ENCODE measurements at places on chromosomes 6 and 20.

DNA sequence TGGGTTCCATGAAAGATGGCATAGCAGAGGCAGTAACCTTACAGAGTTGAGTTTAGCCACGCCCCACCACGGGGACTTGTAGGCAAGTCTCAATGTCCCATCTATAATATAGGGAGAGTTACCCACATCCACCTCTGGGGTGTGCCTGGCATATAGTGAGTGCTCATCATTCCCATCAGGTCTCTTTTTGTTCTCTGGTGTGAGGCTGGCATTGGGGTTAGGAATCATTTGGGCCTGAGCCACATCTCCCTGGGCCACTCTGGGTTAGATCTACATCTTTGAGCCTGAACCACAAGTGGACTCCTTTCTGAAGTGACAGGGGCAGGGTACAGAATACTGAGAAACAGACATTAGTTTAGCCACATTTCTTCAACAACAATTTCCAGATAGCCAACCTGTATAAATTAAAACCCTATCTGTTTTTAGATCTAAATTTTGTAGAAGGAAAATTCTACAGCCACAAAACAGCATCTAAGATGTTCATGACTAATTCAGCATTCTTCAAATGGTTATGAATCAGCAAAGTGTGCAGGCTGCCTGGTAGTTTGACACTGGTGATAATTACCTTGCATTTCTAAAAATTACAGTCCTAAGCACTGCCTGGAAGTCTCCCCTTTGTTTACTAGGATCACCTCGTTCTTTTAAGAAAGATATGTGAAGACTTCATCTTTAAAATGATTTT is 20.1 kb downstream of the RNF24 start:
- peak; percentile 81 for DNase-seq

GRCh38 chr6:95230071-95230740 is 347.1 kb upstream of the MANEA start:
- DNase-seq: no peak

- DNase-seq: no peak
Observed at GRCh38 chr20:23205211-23205610, 119.1 kb upstream of the CD93 start.

GRCh38 chr6:36820700-36821580 is 18.3 kb downstream of the CPNE5 start:
- DNase-seq: peak; percentile 27

DNA sequence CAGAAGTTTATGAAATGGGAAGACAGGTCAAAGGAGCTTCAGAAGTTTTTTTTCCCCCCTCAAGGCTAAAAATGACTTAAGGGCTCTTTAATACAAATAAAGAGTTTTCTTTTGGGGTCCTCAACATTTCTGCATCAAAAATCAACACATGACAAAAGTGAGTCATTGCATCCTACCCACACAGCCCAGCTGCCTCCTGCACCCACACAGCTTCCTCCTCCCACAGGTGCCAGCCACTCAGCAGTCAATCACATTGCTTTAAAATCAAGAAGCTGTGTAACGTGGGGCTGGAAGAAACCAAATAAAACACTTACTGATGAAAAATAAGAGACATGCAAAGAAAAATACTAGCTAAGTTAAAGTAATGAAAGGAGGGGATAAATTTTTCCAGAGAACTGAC is 68.5 kb downstream of the MAP3K5 start:
- DNase-seq: no peak

- no peak for DNase-seq
Observed at GRCh38 chr6:6968357-6968730, 139.4 kb upstream of the RREB1 start.

DNA sequence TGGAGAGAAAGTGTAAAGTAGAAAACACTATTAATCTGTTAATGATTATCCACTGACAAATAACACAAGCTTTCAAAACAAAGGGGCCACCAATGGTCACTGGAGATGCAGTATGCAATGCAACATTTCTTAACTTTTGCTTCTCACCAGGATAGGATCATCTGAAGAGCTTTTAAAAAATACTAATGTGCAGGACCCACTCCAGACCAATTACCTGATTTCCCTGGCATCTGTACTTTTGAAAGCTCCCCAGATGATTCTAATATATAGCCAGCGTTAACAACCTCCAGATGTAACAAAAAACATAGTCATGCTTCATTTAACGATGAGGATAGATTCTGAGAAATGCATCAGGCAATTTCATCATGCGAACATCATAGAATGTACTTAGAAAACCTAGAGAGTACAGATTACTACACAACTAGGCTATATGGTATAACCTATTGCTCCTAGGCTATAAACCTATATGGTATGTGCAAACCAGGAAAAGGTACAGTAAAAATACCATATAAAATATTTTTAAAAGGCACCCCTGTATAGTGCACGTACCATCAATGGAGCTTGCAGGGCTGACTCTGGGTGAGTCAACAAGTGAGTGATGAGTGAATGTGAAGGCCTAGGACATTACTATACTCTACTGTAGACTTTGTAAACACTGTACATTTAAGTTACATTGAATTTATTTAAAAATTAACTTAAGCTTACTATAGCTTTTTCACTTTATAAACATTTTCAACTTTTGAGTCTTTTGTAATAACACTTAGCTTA is 69.2 kb downstream of the ATG5 start:
- DNase-seq: no peak

- DNase-seq: no peak
Observed at GRCh38 chr20:40993794-40994540, 34.7 kb upstream of the TOP1 start.

- DNase-seq: no peak
Observed at GRCh38 chr6:70764706-70765105, 97.0 kb downstream of the SMAP1 start.

- DNase-seq: no peak
Observed at GRCh38 chr6:43303751-43304331, 4.8 kb downstream of the CRIP3 start.

DNA sequence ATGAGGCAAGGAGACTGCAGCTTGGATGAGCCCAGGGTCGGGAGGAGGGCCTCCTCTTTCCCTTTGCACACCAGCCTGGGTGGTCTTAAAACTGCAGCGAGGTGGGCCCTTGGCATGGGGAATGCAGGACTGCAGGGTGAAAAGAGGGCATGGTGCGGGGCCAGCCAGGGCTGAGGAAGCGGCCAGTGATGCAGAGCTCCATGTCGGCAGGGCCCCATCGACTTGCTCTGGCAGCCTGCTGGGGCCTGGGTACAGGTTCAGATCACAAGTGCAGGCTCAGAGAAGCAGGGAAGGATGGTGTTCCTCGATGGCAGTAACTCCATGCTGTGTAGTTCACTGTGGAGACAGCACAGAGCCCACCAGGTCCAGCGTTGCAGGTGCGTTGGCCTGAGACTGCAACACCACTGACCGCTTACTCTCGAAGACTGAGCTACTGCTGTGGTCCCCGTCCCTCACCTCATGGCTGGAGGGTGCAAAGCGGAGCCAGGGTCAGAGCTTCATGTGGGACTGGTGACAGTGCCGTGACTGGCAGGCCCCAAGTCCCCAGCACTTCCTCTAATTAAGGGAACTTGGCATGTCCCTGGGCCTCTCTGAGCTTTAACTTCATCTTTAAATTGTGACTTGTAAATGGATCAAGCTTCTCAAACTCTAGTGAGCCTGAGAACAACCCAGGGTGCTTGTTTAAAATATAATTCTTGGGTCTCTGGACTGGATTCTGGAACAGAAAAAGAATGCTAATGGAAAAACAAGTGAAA is 223.2 kb downstream of the SYNDIG1 start:
- no peak for DNase-seq

DNA sequence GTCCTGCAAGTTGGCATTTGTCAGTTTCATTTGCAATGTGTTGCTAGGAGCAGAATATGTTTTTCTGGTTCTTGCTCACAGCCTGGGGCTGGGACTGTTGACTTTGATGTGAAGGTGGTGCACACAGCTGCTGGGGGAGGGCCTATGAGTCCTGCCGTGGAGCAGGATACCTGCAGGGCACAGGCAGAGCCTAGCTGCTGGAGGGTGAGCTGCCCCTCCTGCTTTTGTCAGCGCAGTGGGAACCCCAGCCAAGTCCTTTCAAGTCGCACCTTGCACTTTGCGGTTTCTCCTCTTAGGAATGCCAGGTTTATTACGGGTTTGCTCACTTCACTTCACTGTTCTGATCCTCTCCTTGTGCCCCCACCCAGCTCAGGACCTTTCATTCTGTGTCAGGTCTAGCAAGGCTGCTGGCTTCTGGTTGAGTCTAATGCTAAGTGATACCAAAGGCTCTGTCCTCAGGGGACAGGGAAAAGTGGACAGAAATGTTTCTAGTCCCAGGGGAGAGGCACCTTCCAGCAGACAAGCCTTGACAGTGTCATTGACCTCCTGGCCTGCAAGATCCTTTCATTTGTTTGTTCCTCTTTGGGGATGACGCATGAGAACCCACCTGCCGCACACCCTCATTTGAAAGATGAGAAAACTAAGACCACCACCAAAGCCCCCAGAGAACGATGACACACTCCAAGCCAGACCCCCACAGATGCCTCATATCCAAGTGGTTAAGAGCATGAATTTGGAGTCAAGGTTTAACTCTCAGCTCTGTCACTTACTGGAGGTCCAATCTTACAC is 2.7 kb upstream of the SPO11 start:
- DNase-seq: peak; percentile 96

DNA sequence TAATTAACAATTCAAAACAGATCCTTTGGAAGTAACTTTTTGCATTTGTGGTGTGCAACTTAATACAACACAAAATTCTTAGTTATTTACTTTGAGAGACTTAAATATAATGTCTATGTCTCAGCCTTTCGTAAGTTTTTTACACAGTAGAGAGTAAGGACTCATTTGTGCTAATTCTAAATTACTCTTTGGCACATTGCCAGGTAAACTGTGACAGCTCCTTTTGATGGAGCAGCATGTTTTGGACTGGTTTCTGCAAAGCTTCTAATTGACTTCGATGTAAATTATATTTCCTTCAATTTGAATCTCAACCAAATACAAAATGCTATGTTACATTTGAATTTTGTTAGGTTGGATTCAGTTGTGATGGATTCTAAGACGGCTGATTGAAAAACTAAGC is 450.7 kb upstream of the OPRM1 start:
- no peak for DNase-seq

- no peak for DNase-seq
Observed at GRCh38 chr6:7566107-7566506, 23.9 kb upstream of the SNRNP48 start.

DNA sequence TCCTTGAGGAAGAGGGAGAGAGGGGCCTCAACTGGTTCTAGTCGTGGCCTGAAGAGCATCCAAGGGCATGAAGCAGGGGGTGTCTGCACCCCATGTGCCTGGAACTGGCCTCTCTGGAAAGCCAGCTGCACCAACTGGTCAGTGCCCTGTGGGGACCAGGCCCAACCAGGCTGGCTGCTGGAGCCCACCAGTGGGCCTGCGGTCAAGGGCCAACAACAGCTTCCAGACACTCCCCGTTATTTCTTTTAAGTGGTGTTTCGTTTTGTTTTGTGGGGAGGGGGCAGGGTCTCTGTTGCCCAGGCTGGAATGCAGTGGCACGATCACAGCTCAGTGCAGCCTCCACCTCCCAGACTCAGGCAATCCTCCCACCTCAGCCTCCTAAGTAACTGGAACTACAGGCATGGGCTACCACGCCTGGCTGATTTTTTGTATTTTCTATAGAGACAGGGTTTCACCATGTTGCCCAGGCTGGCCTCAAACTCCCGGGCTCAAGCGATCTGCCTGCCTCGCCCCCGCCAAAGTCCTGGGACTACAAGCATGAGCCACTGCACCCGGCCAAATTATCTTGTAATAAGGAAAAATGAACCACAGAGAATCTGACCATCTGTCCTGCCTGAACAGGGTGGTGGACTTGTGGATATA is 11.9 kb upstream of the C20orf144 start:
- no peak for DNase-seq

GRCh38 chr6:128525406-128525805 is 5.0 kb upstream of the PTPRK start:
- DNase-seq: no peak

DNA sequence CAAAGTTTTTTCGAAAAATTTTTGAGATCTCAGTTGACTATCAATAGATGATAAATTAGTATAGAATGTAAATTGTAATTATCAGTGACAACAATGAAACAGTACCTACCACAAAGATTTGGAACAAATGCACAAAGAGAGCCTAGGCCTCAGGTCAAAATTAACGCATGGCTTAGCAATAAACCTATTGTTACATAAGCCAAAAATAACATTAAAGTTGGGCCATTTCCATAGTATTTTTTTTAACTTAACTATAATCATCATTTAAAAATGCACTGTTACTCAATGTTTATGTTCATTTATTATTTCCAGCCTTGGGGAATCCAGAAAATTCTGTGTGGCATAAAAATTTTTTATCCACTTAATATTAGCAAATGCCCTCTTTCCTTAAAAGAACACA is 117.0 kb downstream of the EPB41L2 start:
- DNase-seq: no peak

- no peak for DNase-seq
Observed at GRCh38 chr6:29806387-29806786, 21.2 kb upstream of the HLA-G start.

- DNase-seq: no peak
Observed at GRCh38 chr6:23663652-23664051, 462.4 kb upstream of the NRSN1 start.

- no peak for DNase-seq
Observed at GRCh38 chr20:62222972-62223371, 2.9 kb upstream of the HRH3 start.

DNA sequence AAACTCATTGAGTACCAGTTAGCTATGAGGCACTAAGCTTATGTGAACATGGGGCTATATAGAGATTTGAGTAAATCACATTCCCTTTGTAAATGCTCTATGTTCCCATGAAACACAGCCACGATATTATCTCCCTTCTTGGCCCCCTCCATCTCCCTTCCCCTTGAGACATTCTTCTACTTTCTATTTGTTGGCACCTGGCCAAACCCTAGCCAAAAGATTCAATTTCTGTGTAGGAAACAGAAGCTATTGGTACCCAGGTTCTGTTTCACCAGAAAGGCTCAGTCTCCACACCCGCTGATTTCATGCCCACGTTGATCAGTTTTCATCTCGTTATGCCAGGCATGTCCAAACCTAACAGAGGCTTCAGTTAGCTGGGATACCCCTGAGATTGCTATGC is 145.5 kb upstream of the LAMP5 start:
- no peak for DNase-seq

- no peak for DNase-seq
Observed at GRCh38 chr6:45253453-45253852, 74.7 kb upstream of the RUNX2 start.

DNA sequence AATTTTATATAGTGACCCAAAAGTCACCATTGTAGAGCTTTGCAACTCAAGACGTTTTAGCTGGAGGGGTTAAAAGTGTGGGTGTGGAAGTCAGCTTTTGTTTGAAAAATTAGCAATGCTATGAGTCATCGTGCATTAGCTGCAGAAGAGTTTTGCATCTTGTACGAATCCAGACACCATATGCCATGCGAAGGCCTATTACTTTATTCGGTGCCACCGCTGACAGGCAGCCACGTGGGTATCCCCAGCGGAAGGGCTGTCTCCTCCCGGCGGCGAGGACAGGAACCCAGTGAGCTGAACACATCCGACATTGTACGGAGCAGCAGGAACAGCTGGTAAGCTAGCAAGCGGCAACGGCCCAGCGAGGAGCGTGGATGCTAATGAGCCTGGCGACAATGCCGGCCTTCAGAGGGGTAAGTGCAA is 84.4 kb downstream of the INSM1 start:
- DNase-seq: peak; percentile 6

- DNase-seq: no peak
Observed at GRCh38 chr6:133160536-133160935, 80.6 kb upstream of the EYA4 start.
